ENCODE measurements at places on chromosomes 6 and 20.

DNA sequence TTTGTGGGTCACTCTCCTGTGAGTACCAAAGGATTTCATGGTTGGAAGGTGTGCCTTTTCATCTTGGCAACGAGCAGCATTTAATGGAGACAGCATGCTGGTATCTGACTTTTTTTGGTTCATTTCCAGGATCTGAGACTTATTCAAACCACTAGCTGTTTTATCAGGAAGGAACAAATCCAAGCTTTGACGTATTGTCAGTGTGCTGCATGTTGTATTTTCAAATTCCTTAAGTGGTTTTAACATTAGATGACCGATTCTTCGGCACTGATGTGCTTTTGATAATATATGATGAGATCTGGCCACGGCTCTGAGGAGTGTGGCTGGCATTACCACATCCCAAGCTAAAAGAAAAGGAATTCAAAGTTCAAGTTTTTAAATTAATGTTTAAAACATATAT is 6.4 kb downstream of the RMND1 start:
- no peak for DNase-seq

- no peak for DNase-seq
These were observed 10.2 kb downstream of the TUBB2B start for GRCh38 chr6:3217286-3217685.

DNA sequence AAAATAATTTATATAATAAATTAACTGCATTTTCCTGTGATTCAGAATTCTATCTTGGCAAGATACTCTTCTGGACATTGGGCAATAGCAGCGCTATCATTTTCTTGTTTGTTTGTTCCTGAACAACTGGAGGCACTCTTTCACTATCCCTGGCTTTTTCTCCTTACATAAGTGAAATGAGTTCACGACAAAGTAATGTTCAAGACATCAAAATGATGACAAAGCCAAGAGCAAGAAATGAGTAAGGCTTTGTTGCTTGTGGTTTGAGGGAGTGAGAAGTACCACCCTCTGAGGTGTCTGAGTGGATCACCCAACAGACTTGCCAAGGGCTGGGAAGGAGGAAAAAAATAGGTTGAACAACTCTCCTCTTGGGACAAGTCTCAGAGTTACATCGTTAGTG is 466.6 kb upstream of the JAG1 start:
- no peak for DNase-seq

DNA sequence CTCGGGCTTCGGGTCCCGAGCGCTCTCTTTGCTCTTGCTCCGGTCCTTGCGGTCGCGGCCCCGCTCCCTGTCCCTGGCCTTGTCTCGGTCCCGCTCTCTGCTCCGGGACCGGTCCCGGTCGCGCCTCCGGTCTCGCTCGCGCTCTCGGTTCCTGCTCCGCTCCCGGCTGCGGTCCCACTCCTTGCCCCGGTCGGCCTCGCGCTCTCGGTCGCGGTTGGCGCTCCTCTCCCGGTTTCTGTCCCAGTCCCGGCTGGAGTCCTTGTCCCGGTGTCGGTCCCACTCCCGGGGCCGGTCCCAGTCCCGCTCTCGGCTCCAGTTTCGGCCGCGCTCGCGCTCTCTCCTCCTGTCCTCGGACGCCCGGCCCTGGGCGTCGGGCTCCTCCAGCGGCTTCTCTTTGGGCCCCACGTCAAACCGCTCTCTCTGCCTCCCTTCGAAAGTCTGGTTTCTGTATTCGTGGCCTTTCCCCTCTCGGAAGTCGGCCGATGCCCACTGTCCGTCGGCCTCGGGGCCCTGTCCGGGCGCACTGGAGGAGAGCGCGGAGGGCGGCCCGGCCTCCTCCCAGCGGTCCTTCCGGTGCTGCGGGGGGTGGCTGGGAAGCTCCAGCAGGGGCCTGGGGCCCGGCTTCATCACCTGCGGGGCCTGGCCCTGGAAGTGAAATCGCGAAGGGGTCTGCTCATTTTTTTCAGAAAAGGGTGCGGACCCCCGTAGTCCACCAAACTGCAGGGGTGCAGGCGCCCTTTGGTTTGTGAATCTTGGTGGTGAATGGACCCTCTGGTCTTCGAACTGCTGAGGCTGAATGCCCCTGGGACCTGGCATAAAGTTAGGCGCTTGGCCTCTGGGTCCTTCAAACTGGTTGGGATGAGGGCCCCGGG is 17.9 kb upstream of the TCFL5 start:
- no peak for DNase-seq

GRCh38 chr6:72623808-72624207 is 1.9 kb downstream of the KCNQ5 start:
- DNase-seq: no peak

DNA sequence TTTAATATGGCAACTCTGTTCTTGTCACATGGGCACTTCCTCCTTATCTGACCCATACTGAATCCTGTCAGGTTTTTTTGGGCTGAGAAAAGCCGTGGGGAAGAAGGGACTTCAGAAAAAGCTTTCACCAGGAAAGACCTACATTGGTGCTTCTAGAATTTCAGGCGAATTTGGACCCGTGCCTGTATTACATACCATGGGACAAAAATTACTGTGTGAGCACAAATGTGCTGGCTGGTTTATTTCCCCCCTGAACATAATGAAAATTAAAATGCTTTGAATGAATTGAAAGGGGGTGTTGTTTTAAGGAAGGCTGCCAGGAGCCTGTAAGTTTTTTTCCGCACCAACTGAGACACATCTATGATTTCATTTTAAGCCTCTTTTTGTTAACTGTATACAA is 29.6 kb downstream of the CAP2 start:
- no peak for DNase-seq

DNA sequence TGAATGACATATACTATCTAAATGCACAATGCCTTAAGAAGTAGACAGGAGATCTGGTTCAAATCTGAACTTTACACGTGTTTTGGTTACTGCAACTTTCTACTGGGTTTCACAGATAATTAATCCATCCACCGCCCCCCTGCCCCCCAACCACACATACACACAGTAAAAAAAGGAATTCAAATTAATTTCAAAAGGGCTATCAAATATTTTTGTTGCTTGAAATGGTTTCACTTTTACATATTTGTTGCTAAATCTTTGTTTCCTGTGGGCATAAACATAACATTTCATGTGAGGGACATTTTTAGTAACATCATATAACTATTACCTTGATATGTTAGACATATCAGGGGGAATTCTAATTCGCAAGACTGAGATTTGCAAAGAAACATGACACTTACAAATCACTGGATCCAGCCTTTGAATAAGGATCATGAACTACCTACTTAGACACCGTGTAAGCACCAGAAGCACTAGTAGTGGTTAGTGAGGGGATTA is 7.5 kb downstream of the NEDD9 start:
- no peak for DNase-seq
